ENCODE measurements at places on chromosomes 11 and 22.

GRCh38 chr11:78822931-78823423 is 248.3 kb upstream of the NARS2 start:
- no peak for DNase-seq

GRCh38 chr22:37401401-37402183 is 25.7 kb downstream of the ELFN2 start:
- DNase-seq = no peak

DNA sequence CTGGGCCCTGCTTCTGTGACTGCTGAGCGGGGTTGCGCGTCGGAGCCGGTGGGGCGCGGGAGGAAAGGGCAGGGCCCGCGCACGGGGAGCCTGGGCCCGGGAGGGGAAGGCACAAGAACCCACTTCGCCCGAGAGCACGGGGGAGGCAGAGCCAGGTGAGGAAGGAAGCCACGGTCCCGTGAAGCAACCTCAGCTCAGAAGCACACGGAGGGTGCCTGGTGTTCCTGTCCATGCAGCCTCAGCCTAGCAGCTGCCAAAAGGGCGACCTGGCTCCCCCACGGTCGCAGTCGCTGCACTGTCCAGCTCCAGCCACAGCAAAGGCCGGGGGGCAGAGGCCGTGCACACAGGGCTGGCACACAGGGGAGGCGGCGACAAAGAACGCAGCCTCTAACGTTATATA is 9.3 kb upstream of the CDC42BPG start:
- DNase-seq = no peak

DNA sequence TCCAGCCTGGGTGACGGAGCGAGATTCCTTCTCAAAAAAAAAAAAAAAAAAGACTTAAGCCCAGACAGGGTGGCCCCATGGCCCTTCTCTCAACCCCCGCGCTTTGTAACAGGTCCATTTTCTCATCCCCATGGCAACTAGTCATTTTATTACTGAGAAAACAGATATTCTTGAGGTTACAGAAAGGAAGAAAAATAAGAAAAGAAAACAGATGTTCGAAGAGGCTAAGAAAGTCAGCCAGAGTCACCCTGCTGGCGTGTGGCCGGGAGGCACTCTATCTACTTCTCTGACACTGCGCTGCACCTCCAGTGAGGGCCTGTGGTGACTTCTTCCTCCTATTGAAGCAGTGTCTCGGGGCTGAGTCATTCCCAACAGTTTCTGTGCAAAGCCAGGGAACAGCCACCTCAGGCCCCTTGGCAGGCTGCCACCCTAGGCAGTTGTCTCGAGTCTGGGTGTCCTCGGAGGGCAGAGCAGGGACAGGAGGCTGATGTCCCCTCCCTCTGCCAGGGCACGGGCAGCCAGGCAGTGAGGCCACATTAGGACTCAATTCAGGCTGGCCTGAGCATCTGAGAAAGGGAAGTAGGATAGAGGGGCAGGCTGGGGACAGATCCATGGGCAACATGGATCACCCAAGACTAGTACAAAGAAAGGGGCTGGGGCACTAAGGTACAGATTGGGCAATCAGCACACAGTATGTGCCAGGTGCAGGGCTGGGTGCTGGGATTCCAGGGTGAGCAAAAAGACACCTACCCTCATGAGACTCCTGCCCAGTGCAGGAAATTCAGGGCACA is 16.4 kb upstream of the SYVN1 start:
- no peak for DNase-seq

DNA sequence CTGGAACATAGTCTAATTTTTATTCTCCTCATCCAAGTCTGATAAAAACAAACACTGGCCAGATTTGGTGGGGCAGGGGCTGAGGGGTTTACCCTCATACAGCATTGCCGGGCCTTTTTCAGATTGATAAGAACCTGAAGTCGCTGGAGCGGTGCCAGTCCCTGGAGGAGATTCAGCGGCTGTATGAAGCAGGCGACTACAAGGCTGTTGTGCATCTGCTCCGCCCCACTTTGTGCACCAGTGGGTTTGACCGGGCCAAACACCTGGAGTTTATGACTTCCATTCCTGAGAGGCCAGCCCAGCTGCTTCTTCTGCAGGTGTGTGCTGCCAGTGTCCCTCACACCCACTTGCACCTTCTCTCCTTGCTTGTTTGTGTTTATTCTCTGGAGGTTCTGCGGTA is 55.8 kb downstream of the CABIN1 start:
- no peak for DNase-seq

DNA sequence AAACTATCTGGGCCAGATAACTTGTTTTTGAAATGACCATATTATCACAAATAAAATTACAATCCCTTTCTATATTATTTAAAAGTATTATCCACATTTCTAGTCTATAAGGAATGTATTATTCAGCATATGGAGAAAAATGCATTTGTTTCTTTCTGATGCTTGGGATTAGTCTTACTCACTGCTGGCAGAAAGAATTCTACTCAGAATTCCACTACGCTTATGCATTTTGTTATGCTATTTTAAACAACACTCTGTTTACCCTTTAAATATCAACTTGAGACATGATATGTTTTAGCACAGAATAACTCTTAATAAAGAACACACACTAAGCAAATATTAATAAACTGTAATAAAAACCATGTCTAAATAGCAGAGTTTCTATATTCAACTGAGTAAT is 77.6 kb upstream of the ANO3 start:
- no peak for DNase-seq

DNA sequence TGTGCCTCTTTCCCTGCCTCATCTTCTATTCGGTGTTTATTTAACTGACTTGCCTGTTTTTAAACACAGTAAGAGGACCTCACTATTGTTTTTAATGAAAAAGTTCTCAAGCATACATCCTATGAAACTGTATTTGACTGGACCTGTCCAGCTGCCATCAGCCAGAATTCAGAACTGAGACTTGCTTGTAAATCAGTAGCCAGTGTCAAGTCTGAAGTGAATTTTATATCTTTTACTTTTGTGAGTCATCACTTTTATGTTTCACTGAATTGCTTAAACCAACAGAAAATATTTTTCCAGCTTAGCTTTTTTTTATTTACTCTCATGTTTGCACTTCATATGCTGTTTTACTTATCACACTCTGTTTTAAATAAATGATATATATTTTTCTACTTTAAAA is 88.3 kb downstream of the LUZP2 start:
- no peak for DNase-seq

- no peak for DNase-seq
These were observed 936.2 kb upstream of the CHORDC1 start for GRCh38 chr11:91158891-91159537.

- DNase-seq = no peak
These were observed 16.7 kb upstream of the TMEM123 start for GRCh38 chr11:102469196-102469821.

GRCh38 chr11:96203567-96204365 is 139.2 kb downstream of the MAML2 start:
- no peak for DNase-seq

DNA sequence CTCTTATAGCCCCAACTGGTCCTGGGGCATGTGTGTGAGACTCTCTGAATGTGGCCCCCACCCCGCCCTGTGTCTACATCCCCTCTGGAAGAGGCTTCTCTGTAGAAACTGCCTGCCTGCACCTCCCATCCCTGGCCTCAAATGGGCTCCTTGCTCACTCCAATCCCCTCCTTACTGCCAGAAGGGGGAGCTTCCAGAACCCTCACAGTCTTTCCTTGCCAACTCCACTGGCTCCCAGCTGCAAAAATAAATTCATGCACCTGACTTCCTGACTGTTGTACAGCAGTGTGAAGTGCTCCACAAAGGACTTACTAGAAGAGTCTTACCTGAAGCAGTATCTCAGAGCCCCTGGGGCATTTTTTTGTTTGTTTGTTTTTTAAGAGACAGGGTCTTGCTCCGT is 15.2 kb upstream of the SERPIND1 start:
- DNase-seq = no peak

- DNase-seq = no peak
These were observed 220.7 kb upstream of the SESN3 start for GRCh38 chr11:95451682-95452081.

Data from foreskin melanocyte (primary cell).